Left kidney (tissue), 8 donors: ENCODE measurements at places on chromosomes 1 and 21. TPM values are rescaled to one million over a fixed set of nuclear protein-coding genes. Genes with fewer than 3 reads are reported as not detected.
A peak's percentile ranks its signal among the peaks of the same experiment; 100 is the strongest.

The SLC6A17 gene
- 0.70 TPM for polyA plus RNA-seq

The TCP10L gene
- 2.0 TPM for polyA plus RNA-seq

- no peak for DNase-seq
Measured at GRCh38 chr21:15908187-15908586, 178.4 kb downstream of the USP25 start.

- DNase-seq = no peak
Measured at GRCh38 chr1:23576338-23577055, 17.2 kb upstream of the ID3 start.

- no peak for DNase-seq
Measured at GRCh38 chr1:10762153-10762523, 34.3 kb downstream of the CASZ1 start.

The FAM177B gene
- polyA plus RNA-seq = not detected

DNA sequence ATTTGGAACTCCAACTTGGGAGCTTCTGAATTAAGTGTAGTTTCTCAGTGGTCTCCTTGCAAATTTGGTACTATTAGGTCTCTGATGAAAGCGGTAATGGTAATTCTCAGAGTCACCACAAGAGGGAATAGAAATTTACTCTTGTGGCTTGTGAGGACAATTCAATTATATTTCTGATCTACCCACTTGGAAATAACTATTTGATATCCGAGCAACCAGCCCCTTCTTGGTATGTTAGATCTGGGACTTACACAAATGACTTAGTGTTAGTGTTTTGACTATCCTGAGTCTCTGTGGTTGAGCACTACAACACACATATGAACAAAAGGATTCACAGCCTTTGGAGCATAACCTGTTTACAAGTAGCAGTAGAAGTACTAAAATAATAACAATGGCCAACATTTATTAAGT lies 68.1 kb downstream of the RPS6KA1 start:
- DNase-seq = peak; percentile 61

The ZSWIM5 gene
- polyA plus RNA-seq = 9.6 TPM

DNA sequence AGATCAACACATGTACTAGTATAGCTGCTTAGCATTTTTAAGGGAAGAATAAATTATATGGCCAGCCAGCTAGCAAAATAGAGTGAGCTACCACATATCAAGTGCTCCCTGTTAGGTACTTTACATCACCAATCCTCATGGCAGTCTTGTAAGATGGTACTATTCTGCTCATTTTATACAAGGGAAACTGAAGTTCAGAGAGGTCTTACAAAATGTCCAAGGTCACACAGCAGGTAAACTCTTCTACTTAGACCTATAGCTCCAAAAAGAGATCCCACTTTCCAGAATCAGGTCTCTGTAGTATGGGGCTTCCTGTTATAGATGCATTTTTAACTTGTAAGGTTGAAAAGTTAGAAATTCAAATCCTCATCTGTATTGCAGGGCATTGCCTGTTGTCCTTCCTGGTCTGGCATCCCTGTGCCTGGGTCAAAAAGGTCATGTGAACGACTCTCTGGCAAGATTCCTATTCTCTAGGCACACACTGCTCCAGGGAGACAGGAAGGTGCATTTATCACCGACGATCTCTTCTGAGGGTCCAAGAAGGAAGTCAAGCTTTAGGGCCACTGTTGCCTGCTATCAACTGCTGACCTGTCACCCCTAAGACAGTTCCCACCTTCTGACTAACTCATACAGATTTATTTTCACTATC lies 41.1 kb downstream of the TRIT1 start:
- DNase-seq = no peak

DNA sequence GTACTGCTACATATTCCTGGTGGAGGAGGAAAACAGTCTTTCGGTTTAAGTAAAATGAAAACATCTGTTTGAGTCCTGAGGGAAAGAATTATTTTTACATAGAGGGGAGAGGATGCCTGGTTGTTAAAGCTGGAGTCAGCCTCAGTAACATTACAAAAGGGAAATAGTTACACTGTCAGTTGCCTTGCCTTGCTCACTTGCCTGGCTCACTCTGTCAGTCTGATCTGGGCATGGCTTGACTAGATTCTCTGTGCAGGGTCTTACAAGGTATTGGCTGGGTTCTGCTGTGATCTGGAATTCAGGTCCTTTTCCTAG lies 8.4 kb upstream of the UBE2U start:
- no peak for DNase-seq

DNA sequence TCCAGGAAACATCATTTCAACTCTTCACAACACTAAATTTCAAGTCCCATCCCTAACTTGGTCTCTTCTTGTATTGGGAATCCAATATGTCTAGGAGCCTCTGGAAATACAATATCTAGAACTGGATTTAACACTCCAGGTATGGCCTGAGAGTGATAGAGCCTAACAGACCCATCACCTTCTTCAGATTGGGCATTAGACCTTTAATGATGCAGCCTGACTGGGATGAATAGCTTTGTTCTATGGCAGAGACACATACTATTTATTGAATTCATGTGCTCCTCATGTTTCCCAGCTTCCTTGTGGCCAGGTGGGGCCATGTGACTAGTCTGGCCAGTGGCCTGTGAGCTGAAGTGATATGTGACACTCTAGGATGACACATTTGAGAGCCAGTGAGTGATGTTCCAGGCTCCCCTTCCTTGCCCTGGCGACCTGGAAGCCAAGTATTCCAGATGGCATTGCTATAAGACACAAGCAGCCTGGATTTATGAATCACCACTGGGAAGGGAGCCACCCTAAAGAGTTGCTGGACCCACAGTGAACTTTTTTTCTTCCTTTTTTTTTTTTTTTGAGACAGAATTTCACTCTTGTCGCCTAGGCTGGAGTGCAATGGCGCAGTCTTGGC lies 31.0 kb upstream of the POU3F1 start:
- DNase-seq = no peak

The GLMP gene
- polyA plus RNA-seq = 51.0 TPM

- no peak for DNase-seq
Measured at GRCh38 chr1:43135857-43136781, 36.0 kb downstream of the EBNA1BP2 start.

DNA sequence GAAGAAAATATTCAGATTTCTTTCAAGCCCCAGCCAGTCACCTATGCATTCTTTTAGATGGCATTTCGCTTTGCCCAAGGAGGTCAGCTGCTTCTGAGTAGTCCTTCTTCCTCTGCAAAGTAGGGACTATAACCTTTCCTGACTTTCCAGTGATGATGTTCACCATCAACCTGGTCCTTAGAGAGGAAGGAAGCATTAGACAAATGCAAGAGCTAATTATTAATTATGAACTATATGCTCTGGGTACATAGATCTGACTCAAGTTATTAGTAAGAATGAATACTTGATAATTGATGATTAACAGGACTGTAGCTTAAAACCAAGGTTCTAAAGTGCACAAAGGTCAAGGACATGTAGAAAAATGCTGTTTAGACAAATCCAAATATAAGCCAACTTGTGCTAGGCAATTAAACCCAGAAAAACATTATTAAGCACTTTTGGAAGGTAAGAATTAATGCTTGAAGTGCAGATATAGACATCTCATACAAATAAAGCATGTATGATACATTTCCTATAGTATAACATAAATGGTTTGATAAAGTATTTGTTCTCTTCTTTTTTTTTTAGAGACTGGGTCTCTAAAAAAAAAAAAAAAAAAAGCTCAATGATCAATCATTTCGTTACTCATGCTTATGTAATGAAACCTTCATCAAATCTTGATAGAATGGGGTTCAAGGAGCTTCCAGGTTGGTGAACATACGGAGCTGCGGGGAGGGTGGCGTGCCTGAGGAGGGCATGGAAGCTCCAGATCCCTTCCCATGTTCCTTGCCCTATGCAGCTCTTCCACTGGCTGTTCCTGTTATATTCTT lies 11.2 kb upstream of the AGMAT start:
- DNase-seq = no peak

- no peak for DNase-seq
Measured at GRCh38 chr1:8607906-8608305, 209.5 kb downstream of the RERE start.

DNA sequence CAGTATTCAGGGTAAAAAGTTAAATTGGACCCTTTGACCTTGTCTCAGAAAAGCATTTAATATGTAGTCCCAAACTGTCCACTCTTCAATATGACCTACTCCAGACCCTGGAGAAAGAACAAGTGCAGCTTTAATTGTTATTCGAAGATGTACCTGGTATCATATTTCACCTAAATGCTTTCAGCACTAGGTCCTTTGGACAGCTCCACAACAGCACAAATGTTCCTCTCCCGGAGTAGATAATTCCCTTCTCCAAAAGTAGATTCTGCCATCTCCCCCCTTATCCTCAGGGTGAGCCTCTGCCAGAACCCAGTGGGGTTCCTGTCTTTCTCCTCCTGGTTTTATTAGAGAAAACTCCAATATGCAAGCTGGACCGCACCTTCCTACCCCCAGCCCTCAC lies 104.5 kb upstream of the AJAP1 start:
- peak; percentile 57 for DNase-seq

GRCh38 chr1:58324558-58324957 lies 222.0 kb downstream of the OMA1 start:
- DNase-seq = no peak

DNA sequence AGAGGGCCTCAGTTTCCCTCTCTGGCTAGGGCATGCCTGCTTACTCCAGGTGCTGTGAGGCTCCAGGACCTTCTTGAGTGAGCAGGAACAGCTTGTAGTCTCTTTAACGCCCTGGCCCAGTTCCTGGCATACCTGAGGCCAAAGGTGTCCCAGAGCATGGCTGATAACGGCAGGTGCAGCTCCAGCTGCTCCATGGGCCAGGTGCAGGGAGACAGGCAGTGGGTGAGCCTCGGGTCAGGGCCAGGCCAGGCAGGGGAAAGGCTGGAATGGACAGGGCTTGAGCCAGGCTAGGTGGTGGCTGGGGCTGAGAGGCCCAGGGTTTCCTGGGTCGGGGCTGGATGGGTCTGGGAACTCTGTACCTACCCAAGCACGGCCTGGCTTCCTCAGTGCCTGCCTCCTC lies 18.3 kb downstream of the EDN2 start:
- DNase-seq = no peak

The HJV gene
- polyA plus RNA-seq = 0.13 TPM

GRCh38 chr1:43706598-43707189 lies 642 bp upstream of the ST3GAL3 start:
- DNase-seq = peak; percentile 7

GRCh38 chr1:152444045-152444444 lies 30.0 kb upstream of the CRNN start:
- no peak for DNase-seq

The CTH gene
- polyA plus RNA-seq = 16.2 TPM

- DNase-seq = no peak
Measured at GRCh38 chr1:6634371-6635052, 9.8 kb downstream of the THAP3 start.

GRCh38 chr1:228059634-228060457 lies 22.7 kb upstream of the ARF1 start:
- peak; percentile 54 for DNase-seq

DNA sequence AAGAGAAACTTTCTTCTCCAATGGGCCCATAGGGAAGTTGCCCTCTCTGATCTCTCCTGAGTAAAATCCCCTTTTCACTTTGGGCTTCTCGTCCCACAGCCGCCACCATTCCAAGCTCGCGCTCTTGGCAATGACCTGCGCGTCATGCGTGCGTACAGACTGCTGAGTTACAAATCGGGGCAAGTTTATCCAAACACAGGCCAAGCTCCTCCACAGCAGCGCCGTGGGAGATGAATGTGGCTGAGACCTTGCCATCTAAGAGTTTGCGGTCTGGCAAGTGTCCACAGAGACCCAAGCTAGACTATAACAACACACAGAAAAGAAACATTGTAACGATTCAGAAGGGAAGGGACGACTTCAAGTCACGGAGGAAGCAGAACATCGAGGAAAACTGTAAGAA lies 116.3 kb upstream of the SOD1 start:
- no peak for DNase-seq

GRCh38 chr1:30028939-30029338 lies 694.4 kb downstream of the MATN1 start:
- DNase-seq = no peak

The OR2T29 gene
- not detected for polyA plus RNA-seq

GRCh38 chr1:154349121-154349520 lies 23.8 kb downstream of the ATP8B2 start:
- DNase-seq = no peak
